ENCODE measurements at places on chromosomes 2 and 18. TPM values are rescaled to one million over a fixed set of nuclear protein-coding genes. Genes with fewer than 3 reads are reported as not detected.
A peak's percentile ranks its signal among the peaks of the same experiment; 100 is the strongest.

GRCh38 chr2:134312482-134312881 is 58.6 kb downstream of the MGAT5 start:
- DNase-seq = no peak

The ASB18 gene
- not detected for total RNA-seq

DNA sequence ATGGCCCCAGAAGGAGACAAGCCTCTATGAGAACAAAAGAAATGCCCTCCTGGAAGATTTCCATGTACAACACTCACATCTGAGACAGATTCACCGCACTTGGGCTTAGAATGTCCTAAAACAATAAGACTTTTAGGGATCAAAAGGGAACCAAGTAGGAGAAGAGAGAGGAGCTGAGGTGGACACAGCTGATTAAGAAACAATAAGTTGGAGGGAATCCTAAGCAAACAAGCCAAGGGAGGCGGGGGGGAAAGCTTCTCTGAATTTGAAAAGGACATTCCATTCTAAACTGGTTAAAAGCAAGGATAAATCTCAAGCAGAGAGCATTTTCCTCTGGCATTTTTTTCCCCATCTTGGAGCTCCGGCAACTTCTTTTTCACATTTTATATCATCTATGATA is 9.9 kb downstream of the ACVR1 start:
- DNase-seq = peak; percentile 8

- DNase-seq = no peak
Measured at GRCh38 chr18:57954935-57955334, 89.1 kb upstream of the NEDD4L start.

- DNase-seq = no peak
Measured at GRCh38 chr2:172440795-172441194, 13.4 kb downstream of the ITGA6 start.

The ECEL1 gene
- not detected for total RNA-seq

The EPHA4 gene
- total RNA-seq = 17.3 TPM

The HJURP gene
- total RNA-seq = 27.2 TPM

- DNase-seq = peak; percentile 10
Measured at GRCh38 chr2:39805936-39806608, 27.0 kb upstream of the THUMPD2 start.

The TEKT4 gene
- total RNA-seq = not detected

GRCh38 chr18:63213331-63213900 is 106.2 kb downstream of the BCL2 start:
- DNase-seq = peak; percentile 7

DNA sequence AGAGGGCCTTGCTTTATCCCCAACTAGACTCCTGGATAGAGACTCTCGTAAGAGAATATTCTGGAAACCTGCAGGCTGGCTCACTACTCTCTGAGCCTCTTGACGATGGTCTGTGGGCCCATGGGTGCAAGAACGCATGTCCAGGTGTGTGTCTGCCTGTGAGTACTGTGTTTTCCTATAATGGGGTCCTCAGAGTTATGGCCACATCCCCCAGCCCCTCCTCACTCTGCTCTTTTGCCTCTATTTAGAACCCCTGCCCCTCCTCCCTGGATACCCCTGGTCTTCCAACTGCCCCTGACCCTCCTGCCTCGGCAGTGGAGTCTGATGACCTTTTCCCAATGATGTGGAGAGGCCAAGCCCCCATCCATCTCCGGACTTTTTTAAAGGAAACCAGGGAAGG is 148.1 kb downstream of the ZFP36L2 start:
- DNase-seq = no peak

The TMEM37 gene
- total RNA-seq = 1.3 TPM

- no peak for DNase-seq
Measured at GRCh38 chr2:141438536-141438935, 692.3 kb downstream of the LRP1B start.

DNA sequence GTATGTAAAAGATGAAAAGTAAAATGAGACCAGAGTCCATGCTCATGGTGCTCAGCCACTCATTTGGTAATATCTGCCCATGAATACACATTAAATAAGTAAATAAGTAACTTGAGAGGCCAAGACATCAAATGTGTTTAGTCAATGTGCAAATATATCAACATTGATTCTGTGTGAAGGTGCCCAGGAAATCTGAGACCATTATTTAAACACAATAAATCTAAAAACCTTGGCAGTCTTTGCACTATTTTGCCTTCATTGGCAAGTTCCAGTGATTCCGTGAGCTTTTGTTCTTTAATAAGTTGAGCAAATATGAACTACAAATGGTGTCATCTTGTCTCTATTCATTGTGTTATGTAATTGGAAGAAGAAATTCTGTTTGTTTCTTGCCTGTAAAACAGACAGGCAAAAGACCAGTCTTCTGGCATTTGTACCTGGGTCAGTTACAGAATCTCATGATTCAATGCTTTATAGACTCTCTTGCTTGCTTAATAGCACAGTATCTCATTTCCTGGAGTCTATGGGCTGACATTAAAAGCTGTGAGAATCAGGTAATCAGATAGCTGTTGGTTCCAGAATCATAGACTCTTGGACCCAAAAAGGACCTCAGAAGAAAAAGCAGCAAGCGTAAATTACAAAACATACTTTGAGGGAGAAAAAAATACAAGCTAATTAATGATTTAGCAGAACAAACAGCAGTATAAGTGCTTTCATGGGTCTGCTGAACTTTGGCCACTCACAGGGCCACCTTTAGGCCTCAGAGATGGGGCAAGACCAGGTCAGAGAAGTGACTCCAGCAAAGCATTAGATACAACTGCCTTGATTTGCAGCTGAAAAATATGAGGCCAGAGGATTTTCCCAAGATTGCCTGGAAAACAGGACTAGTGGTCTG is 20.0 kb upstream of the SERPINB3 start:
- DNase-seq = no peak

The TPRKB gene
- total RNA-seq = 20.6 TPM

- no peak for DNase-seq
Measured at GRCh38 chr2:48749291-48750127, 6.0 kb downstream of the LHCGR start.

The DSC3 gene
- total RNA-seq = 0.43 TPM

GRCh38 chr2:45496869-45497268 is 114.2 kb downstream of the SRBD1 start:
- DNase-seq = peak; percentile 33

GRCh38 chr2:179650420-179650819 is 211.0 kb downstream of the ZNF385B start:
- DNase-seq = no peak

GRCh38 chr2:9554921-9555296 is 721 bp downstream of the ADAM17 start:
- peak; percentile 90 for DNase-seq

GRCh38 chr2:149028377-149028776 is 10.1 kb upstream of the LYPD6B start:
- no peak for DNase-seq

- DNase-seq = peak; percentile 8
Measured at GRCh38 chr18:56501896-56502295, 136.5 kb downstream of the TXNL1 start.

GRCh38 chr18:57026316-57026715 is 120.6 kb upstream of the BOD1L2 start:
- peak; percentile 13 for DNase-seq

DNA sequence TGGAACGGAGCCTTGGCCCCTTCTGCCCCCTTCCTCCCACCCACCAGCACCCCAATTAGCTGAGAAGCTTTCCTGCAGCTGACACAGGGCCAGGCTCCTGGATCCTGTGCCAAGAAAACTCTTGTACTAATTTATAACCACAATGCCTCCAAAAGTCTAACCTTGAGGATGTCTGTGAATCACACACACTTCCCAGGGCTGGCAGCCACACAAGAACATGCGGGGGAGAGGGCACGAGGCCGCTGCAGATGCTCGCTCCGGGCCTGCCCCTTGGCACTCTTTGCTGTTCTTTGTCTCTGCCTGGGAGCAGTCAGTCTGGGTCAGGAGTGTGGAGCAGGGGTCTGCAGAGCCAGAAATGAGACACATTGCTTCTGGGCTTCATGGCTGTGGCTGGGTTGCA is 62.7 kb upstream of the KIF5C start:
- peak; percentile 49 for DNase-seq

The NETO1 gene
- total RNA-seq = 0.64 TPM

All from fibroblast of villous mesenchyme (primary cell).